Activated T-cell treated with anti-CD3 and anti-CD28 coated beads for 4 hours (primary cell): ENCODE measurements at places on chromosomes 5 and 9.
A peak's percentile ranks its signal among the peaks of the same experiment; 100 is the strongest.

- no peak for DNase-seq
These were observed 837.7 kb upstream of the ZNF608 start for GRCh38 chr5:125584140-125584520.

- DNase-seq, result no peak
These were observed 145.8 kb downstream of the ZDHHC21 start for GRCh38 chr9:14547245-14548060.

- DNase-seq, result no peak
These were observed 150.1 kb upstream of the SLC27A6 start for GRCh38 chr5:128815201-128815600.

DNA sequence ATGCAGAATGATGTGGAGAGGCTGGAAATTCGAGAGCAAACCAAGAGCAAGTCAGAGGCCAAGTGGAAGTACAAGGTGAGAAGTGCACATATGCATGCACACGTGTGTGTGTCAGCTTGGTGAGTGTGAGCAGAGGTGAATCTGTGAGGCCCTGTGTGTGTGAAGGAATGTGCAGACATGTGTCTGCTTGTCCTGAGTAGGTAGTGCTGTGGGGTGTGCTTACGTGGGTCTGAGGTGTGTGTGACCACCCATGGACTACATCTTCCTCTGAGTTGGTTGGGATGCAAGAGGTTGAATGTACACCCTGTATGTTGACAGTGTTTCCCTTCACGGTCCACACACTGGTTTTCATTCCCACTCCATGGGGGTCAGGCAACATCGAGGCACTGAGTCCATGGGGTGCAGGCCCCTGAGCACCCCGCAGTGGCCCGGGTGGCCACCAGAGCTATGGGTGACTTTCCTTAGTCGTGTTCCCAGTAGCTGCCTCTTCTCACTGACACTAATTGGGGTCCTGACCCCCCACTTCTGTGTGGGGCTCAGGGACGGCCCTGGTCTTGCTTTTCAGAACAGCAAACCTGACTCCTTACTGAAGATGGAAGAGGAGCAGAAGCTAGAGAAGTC, 86.7 kb downstream of the PHF2 start:
- DNase-seq, result no peak

- DNase-seq, result no peak
These were observed 543.7 kb upstream of the SGCD start for GRCh38 chr5:155783246-155783645.

- DNase-seq, result peak; percentile 57
These were observed 157.1 kb downstream of the ARRDC3 start for GRCh38 chr5:91225848-91226686.

- no peak for DNase-seq
These were observed 139.7 kb downstream of the FBXO4 start for GRCh38 chr5:42064821-42065220.
